Activated CD8-positive, alpha-beta T cell treated with anti-CD3 and anti-CD28 coated beads for 36 hours (primary cell): ENCODE measurements at places on chromosomes 2 and 18. TPM values are rescaled to one million over a fixed set of nuclear protein-coding genes. Genes with fewer than 3 reads are reported as not detected.

Gene CCDC141
- total RNA-seq: 6.5 TPM

- peak overlapping the region; percentile 91 for H3K4me3 ChIP-seq
- H3K4me1 ChIP-seq: peaks cover 51% of the 10 kb centered on the region
- H3K27ac ChIP-seq: peak overlapping the region; percentile 83
- peaks cover 38% of the 10 kb centered on the region for H3K36me3 ChIP-seq
- no peaks in the 10 kb centered on the region for H3K27me3 ChIP-seq
Measured at GRCh38 chr2:161159456-161160225, 587 bp upstream of the TANK start.

GRCh38 chr2:177908182-177908581 is 164.4 kb downstream of the PDE11A start:
- H3K4me3 ChIP-seq: no peak overlapping the region
- H3K27ac ChIP-seq: no peak overlapping the region
- H3K4me1 ChIP-seq: peaks cover 2% of the 10 kb centered on the region
- DNase-seq: no peak
- no peaks in the 10 kb centered on the region for H3K36me3 ChIP-seq

Gene LONRF2
- total RNA-seq: 0.20 TPM

DNA sequence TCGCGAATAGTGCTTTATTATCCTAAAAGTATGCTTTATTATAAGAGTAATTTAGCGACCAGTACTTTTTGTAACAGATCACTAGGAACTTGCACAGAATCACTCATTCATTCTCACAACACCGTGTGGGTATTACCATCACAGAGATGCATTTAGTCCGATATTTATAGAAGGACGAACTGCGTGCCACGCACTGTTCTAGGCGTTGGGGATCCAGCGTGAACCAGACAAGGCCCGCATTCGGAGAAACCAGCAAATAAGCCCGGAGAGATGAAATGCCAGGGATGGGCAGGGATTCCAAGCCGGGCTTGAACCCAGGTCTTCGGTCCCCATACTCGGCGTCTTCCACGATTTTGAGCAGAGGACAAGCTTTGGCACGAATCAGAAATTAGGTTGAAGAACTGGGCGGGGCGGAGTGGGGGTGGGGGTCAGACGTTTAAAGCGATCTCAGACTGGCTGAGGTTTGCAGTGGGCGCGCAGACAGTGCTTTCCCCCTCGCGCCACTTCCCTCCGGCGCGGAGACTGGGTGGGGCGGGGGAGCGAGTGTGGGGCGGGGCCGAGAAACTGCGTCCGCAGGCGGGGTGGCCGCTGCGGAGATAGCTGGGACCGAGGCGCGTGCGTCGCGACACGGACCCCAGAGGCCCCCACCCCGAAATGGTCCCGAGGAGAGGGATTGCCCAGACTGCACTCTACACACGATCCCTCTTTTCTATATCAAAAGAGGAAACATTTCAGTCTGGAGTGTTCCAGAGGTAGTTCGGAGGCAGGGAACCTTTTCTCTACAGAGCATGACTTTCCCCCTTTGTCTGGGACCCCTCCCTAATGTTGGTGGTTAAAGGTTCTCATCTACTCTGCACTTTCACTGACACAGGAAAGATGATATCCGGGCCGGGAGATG is 1.1 kb upstream of the CXCR4 start:
- H3K27ac ChIP-seq: peak overlapping the region; percentile 95
- no peaks in the 10 kb centered on the region for H3K27me3 ChIP-seq
- H3K36me3 ChIP-seq: peaks cover 22% of the 10 kb centered on the region
- DNase-seq: peak; percentile 97
- peak overlapping the region; percentile 96 for H3K4me3 ChIP-seq

DNA sequence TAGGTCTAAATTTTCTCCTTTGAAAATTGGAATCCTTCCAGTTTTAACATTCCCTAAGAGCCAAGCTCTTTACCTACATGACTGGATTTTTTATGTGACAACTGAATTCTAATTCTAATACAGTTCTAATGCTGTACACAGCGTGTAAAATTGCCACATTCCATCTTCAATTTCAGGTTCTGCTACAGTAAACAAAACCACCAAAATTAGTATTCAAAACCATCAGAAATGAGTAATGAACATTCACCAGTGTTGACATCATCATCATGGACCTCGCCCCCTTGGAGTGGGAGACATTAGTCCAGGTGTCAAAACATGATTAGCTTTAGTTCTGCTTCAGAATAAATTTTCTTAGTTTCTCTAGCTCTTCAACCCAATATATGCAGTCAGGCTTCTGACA is 133.6 kb downstream of the MBD2 start:
- no peaks in the 10 kb centered on the region for H3K36me3 ChIP-seq
- H3K4me3 ChIP-seq: no peak overlapping the region
- DNase-seq: peak; percentile 21
- peaks cover 16% of the 10 kb centered on the region for H3K4me1 ChIP-seq
- no peak overlapping the region for H3K27ac ChIP-seq
- H3K27me3 ChIP-seq: no peaks in the 10 kb centered on the region

GRCh38 chr2:20990442-20991430 is 53.1 kb downstream of the APOB start:
- DNase-seq: no peak
- no peaks in the 10 kb centered on the region for H3K27me3 ChIP-seq
- no peaks in the 10 kb centered on the region for H3K36me3 ChIP-seq
- no peak overlapping the region for H3K4me3 ChIP-seq

- H3K27me3 ChIP-seq: no peaks in the 10 kb centered on the region
- H3K4me1 ChIP-seq: peaks cover 24% of the 10 kb centered on the region
- no peak for DNase-seq
- no peak overlapping the region for H3K27ac ChIP-seq
Measured at GRCh38 chr2:97982621-97983020, 13.1 kb downstream of the TMEM131 start.

DNA sequence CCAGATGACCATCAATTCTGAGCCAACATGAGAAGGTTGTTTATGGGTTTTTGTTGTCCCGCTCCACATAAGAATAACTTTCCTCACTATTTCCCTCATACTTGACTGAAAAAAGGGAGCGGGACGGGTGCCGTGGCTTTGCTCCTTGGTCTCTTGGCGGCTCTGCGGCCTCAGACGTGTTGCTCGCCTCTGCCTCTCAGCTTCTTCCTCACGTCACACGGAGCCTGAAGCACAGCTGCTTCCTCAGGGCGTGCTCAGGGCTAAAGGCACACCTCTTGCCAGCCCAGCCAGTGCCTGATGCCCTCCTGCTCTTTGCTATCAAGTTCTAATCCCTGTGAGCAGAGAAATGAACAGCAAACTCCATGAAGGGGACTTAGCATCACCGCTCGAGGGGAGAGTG is 17.9 kb upstream of the ID2 start:
- H3K4me1 ChIP-seq: peaks cover 22% of the 10 kb centered on the region
- peaks cover 13% of the 10 kb centered on the region for H3K27me3 ChIP-seq
- H3K27ac ChIP-seq: peak overlapping the region; percentile 36
- peak; percentile 51 for DNase-seq
- H3K36me3 ChIP-seq: no peaks in the 10 kb centered on the region
- H3K4me3 ChIP-seq: no peak overlapping the region

DNA sequence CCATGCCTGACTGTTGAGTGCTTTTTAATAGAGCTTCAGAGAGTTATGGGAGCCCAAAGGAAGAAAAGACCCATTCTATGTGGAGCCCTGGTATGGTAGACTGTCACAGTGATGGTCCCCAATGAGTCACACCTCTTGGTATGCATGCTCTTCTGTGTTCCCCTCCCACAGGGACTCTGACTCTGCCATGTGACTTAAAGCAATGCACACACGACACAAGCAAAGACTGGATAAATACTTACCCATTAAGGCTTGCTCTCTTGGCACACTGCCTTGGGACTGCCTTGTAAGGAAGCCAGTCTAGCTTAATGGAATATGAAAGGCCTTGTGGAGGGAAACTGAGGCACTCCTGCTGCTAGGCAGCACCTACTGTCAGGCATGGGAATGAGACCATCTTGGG is 16.7 kb upstream of the DTNB start:
- H3K27me3 ChIP-seq: no peaks in the 10 kb centered on the region
- H3K4me3 ChIP-seq: no peak overlapping the region
- H3K27ac ChIP-seq: no peak overlapping the region
- no peaks in the 10 kb centered on the region for H3K4me1 ChIP-seq

Gene ABCG5
- total RNA-seq: not detected

Gene GPR39
- total RNA-seq: not detected

Gene GALNT1
- 38.2 TPM for total RNA-seq

DNA sequence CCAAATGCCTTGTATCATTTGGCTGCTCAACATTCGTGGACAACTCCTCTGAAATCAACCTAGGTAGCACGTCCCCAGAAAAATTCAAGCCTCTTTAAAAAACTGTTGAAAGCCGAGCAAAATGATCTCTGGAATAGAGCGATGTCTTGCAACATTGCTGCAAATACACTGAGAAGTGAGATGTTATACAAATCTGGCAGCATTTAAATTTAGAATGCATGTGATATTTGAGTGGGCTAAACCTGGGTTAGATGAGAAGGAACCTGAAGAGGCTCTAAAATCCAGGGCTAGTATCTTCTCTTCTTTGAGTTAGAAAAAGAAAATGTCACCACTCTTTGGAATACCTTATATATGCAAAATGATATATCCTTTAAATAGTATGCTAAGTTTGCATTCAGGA is 81.5 kb upstream of the ZBTB14 start:
- H3K4me3 ChIP-seq: no peak overlapping the region
- no peak overlapping the region for H3K27ac ChIP-seq
- no peaks in the 10 kb centered on the region for H3K27me3 ChIP-seq

DNA sequence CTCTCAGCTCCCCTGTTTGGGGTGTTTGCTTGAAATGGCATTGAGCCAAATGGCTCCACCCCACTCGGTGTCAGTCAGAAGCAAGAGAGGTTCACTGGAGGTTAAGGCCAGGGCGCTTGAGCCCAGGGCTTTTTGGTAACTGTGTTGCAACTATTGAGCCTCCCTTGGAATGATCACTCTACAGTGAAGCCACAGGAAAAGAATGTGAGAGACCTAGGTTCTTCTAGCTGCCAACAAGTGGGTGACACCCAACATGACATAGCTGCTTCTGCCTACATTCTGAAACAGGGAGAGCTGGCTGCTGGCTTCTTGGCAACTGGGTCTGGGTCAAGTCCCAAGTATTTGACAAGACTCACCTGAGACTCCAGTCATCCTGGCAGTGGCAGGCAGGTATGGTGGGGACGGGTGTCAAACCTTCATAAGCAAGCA is 7.1 kb upstream of the GRHL1 start:
- H3K27me3 ChIP-seq: peaks cover 19% of the 10 kb centered on the region
- no peaks in the 10 kb centered on the region for H3K36me3 ChIP-seq
- H3K4me1 ChIP-seq: no peaks in the 10 kb centered on the region
- DNase-seq: no peak
- H3K4me3 ChIP-seq: no peak overlapping the region

DNA sequence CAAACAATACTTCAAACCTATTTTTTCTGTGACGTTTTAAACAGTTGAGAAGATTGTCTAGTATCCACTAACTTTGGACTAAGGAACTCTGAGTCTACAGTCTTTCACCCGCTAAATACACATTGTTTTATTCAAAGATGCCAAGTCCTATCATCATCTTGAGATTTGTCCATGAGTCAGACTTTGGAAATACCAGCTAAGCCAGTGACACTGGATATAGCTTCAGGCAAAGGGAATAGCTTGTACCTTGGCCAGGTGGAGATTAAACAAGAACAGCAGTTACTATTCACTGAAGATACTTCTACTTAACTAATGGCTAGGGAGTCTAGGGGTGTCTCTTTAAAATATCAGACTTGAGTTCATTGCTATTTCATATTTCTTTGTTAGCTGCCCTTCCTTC is 137.5 kb downstream of the COMMD1 start:
- DNase-seq: no peak
- H3K4me3 ChIP-seq: no peak overlapping the region
- H3K27me3 ChIP-seq: no peaks in the 10 kb centered on the region
- no peak overlapping the region for H3K27ac ChIP-seq
- peaks cover 14% of the 10 kb centered on the region for H3K36me3 ChIP-seq
